ENCODE measurements at places on chromosomes 16 and 17.

DNA sequence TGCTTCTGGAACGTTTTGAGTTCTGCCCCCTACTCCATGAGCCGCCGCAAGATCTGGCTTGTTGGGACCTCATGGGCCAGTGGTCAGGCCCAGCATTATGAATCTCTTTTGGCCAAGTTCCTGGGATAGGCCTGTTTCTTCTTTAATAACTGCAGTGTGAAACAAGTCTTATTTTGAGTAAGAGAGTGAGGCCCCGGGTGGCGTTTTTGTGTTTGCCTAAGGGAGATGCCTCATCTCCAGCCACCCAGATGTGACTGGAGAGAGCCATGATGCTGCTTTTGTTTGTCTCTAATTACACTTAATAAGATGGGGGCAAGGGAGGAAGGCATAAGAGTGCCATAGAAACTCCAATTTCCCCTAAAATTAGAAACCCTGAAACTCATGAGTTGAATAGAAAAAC lies 39.8 kb downstream of the KSR1 start:
- DNase-seq = no peak

GRCh38 chr17:17416007-17416399 lies 60.8 kb upstream of the MED9 start:
- no peak for DNase-seq

DNA sequence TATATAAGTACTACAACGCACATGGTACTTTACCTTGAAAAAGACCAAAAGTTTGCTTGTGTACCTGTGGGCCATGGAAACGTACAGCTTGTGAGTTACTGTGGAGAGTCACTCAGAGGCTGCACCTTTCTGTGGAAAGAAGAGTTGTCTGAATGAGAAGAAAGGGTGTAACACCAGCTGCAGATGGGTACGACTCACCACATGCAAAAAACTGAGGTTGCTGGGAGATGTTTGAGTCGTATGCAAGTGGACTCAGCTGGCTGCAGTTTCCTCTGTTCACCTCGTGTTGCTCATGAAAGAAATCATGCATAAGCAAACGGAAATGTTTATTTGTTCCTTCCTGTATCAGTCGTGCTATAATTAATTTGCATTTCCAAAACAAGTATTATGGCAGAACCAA lies 22.4 kb upstream of the DYNLRB2 start:
- no peak for DNase-seq

DNA sequence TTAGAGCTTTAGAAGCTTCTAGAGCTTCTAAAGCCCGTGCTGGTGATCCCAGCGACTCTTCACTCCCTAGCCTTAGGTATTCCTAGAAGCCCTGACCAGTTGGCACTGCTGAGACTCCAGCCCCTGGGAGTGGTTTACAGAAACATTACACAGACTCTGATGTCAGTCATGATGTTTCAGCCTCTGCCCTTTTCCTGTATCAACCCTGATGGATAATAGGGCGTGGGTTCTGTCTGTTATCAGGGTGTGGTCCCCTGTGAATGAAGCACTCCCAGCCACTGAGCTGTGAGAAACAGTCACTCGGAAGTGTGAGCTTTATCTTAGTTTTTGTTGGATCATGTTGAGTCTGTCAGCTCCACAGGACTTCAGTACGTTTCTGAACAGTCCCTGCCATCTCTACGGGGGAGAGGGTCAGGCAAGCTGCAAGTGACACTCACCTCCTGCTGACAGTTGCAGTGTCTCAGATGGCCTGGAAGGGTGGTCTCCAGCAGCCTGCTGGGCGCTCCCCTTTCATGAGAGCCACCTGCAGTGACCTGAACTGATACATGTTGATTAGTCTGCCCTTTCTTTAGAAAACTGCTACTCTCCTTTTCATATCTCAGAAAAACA lies 12.8 kb downstream of the GOSR2 start:
- DNase-seq = no peak

DNA sequence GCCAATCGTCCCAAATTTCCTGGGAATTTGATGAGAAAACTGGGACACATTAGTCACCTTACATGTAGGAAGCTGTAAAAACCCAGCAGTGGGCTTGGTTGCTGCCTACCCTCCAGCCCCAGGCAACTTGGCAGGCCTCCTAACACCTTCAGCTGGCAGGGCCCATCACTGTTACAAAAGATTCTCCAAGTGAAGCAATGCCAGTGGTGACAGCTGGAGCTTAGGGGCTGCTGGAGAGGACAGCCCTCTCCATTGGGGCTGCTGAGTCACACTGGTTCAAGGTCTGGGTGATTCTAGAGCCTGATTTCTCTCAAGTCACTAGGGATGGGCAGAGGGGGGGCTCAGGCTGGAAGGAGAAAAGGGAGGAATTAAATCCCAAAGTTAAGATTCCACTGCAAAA lies 180.6 kb downstream of the COPRS start:
- no peak for DNase-seq

GRCh38 chr17:76726231-76726775 lies at the start of gene JMJD6:
Gene JMJD6, minus strand, starts transcription at chr17:76726606. Its CDS starts 131 bp downstream, at chr17:76726475.
- no peak for DNase-seq

DNA sequence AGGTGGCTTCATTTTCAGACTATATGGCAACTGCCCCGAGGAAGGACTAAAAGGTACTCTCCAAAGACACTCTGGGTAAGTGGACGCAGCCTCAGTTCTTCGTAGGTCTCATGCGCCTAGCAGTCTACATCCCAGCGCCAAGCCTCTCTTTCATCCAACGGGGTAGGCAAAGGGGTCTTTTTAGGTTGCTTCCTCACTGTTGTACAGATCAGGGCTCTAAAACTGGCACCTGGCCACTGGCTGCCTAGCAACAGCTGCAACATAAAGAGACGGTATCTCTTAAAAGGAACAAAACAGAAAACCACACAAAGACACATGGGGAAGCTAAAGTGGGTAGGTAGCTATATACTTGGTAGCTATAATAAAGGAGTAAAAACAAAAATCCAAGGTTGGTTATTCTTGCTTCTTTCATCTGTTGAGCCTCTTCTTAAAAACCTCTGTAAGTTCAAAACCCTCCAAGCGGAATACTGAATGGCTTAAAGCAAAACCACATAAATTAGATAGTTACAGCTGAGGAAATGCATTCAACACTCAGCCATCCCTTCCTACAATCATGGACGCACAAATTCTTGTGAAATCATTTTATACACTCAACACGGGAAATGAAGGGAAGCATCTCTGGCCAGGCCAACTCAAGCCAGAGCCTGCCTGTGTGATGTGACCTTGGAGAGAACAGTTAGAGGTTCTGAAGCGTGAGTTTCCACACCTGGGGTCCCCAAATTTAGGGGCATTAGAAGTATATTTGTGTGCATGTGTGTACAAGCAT lies 22.7 kb downstream of the CYTH1 start:
- no peak for DNase-seq

GRCh38 chr17:56773124-56773523 lies 60.6 kb downstream of the C17orf67 start:
- DNase-seq = no peak

DNA sequence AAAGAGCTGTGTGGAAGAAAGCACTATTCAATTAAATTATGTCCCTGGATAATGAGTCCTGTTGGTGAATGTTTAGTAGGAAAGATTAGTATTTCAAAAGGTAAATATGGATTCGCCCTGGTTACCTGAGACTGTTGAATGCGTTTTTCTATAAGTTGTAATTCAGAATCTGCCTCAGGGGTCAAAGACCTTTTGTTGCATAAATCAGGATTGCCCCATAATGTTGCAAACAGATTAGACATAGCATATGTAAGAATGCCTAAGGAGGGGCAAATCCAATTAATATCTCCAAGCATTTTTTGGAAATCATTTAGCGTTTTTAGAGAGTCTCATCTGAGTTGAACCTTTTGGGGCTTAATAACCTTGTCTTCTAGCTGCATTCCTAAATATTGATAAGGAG lies 70.1 kb upstream of the ARL4D start:
- no peak for DNase-seq

GRCh38 chr16:10033556-10033955 lies 148.7 kb downstream of the GRIN2A start:
- DNase-seq = no peak

GRCh38 chr16:86346034-86346433 lies 164.3 kb upstream of the FOXF1 start:
- no peak for DNase-seq

DNA sequence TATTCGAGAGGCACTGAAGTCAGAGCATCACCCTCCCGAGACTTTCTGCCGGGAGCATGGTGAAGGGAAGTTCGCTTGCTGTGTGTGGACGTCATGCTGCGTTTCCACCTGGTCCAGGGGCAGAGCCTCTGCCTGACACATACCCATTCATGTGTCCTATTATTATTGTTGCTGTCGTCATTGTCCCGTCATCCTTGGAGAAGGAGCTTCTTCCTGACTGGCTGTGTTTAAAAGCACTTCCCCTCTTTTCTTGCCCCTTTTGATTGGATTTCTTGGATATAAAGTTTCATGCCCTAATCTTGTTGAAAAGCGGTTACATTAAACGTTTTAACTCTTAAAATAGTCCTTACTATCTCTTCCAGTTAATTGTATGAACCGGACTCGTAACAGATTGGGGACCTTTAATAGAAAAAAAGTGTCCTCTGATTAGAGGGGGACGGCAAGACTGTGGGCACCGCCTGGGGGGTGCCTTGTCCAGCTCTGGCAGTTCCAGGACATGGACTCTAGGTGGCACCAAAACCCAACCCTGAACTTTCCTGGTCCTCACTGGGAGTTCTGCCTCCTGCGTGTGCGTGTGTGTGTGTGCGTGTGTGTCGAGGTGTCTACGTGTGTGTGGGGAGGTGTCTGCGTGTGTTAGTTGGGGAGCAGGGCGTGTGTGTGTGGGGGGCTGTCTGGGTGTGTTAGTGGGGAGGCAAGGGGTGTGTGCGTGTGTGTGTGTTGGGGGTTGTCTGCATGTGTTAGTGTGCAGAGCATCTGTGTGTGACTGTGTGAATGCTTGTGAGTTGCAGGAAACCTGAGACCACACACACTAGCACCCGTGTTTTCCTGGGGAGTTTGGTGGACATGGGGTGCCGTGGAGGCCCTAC lies 133.3 kb upstream of the CIBAR2 start:
- no peak for DNase-seq

DNA sequence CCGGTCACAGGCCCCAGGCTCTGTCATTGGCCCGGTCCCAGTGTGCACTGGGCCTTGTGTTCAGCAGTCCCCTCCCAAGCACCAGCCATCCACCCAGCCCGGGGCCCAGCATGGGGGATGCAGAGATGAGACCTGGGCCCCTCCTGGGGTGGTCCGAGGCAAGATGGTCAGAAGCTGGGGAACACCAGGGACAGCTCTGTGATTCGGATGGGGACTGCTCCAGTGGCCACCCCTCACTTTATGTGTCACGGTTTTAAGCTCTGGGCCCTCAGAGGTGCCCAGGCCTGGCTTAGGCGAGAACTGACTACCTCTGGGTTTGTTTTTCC lies 92.0 kb upstream of the PLCG2 start:
- DNase-seq = no peak

DNA sequence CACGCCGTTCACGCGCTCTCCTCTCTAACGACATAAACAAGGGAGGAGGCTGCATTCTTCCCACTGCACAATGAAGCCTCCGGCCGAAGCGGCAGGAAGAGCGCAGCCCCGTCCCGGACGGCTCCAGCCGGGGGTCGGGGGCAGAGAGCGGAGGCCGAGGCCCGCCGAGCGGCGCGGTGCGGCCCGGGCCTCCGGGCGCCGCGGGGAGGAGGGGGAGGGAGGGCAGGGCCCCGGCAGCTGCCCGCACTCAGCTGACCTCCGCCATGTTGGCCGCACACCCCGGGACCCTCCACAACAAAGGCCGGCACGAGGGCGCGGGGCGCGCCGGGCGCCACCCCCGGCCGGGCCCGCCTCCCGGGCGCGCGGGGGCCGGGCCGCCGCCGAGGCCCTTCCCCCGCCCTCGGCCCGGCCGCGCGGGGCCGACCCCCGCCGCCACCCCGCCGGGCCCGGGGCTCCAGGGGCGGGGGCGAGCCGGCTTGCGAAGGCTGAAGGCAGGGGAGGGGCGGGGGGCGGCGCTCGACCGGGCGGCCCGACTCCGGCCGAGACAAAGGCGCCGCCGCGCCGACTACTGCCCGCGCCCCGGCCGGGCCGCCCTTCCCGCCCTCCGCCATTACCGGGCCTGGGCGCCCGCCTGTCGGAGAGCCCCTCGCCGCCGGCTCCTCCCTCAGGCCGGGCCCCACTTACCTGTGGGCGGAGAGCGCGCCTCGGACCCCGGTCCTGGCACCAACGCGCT lies 527 bp downstream of the SIAH1 start:
- no peak for DNase-seq

DNA sequence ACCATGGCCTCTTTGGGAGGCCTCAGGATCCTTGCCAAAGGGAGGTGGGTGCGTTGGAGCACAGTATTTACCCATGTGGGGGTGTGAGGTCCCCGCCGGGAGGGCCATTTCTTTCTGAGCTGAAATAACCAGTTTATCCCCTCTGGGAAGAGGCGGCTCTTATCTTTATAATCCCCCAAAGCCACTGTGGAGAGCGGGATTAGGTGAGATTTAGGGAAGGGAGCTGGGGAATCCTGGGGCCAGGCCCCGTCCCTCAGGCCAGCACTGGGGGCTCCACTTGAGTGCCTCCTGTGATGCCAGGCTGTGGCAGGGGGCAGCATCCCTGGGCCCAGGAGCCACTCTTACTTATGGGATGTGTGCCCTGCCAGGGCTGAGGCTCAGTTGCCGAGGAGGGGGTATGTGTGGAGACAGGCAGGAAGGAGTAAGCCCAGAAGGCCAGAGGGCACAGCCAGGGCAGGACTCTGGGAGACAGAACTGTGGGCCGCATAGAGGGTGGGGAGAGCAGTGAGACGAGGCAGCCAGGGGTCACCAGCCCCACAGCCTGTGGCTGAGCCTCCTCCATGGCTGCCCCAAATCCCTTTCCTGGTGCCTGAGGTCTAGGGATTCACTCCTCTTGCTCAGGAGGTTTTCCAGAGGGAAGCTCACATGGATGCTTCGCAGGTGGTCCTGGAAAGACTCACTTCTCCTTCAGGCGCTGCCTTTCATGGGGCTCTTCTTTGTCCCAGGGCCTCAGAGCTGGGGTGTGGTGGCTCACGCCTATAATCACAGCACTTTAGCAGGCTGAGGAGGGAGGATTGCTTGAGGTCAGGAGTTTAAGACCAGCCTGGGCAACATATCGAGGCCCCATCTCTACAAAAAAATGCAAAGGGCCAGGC lies 25.0 kb downstream of the TMEM94 start:
- DNase-seq = no peak

GRCh38 chr16:84175350-84176081 lies 11.3 kb downstream of the TAF1C start:
- DNase-seq = no peak

- no peak for DNase-seq
Measured at GRCh38 chr16:1394367-1394951, 20.0 kb downstream of the UNKL start.

DNA sequence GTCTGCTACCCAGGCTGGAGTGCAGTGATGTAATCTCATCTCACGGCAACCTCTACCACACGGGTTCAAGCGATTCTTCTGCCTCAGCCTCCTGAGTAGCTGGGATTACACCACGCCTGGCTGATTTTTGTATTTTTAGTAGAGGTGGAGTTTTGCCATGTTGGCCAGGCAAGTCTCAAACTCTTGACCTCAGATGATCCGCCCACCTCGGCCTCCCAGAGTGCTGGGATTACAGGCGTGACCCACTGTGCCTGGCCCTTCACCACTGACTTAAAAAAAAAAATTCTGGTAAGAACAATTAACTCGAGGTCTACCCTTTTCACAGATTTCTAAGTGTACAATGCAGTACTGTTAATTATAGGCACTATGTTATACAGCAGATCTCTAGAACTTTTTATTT lies 279.4 kb downstream of the PARN start:
- DNase-seq = no peak

All from stimulated activated CD8-positive, alpha-beta memory T cell treated with anti-CD3 and anti-CD28 coated beads, Interleukin-15, amount 100 ng/mL, for 24 hours (primary cell).